ENCODE measurements at places on chromosomes 1 and 21.
A peak's percentile ranks its signal among the peaks of the same experiment; 100 is the strongest.

- DNase-seq: no peak
These were observed 94.7 kb downstream of the CCDC185 start for GRCh38 chr1:223487887-223488259.

GRCh38 chr1:183003203-183003602 is 20.0 kb upstream of the LAMC1 start:
- no peak for DNase-seq

DNA sequence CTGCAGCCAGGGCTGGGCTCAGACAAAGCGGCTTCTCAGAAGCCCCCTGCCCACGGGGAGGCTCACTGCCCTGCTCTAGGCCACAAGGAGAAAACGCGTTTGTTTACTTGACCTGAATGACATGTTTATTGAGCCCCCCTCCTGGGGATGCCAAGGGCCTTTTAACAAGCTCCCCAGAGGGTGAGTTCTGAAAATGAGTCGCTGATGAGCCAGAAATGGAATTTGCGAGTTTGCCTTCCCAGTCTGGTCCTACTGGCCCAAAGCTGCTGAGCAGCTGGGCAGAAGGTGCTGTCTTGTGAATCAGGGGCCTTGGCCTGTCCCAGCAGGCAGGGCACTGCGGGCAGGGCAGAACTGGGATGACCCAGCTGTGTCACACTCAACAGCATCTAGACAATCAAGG is 120.6 kb downstream of the SYF2 start:
- no peak for DNase-seq

DNA sequence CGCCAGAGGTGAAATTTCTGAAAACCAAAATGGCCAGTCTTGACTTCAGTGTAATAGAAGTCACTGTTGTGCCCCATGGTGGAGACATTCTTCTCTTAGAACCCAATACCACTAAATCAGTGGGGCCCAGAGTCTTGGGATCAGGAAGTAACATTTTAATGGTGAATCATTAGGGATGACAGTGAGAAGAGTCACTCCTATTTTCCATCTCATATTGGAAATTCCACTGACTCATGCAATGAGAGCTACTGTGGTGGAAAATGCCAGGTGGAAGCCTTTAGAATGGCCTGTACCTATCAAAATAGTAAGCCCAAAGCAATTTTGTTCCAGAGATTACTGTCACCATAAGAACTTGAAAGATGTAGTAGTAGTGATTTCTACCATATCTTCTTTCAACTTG is 20.6 kb upstream of the PPM1J start:
- DNase-seq: no peak

GRCh38 chr1:236209185-236209584 is 66.8 kb downstream of the GPR137B start:
- no peak for DNase-seq

- DNase-seq: no peak
These were observed 119.0 kb upstream of the ADGRL2 start for GRCh38 chr1:81681601-81682266.

DNA sequence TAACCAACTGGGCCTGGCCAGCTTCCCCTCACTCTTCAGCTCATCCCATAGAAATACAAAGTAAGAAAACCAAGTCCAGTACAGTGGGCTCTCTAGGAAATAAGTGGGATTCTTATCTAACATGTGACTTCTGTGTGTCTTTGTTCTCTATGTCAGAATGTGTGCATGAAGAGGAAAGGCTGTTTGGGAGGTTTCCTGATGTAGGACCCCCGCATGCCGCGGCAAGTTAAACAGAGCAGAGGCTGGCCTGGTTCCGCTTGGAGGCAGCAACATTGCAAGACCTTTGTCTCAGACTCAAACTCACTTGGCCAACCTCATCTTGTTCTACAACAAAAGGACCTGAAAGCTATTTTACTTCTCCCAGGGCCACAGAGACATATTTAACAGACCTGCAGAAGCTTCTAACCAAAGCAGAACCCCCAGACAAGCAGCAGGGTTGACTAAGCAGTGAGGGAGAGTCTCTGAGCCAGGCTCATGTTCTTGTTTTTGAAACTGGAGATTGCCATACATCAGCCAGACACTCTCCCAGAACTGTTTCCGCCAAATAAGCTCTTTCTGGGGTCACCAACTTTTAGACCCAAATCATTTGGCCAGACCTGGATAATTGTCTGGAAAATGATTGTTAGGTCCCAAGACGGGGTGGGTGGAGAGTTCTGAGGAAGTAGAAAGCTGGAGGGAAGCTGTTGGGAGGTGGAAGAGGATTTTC is 6.2 kb downstream of the MTARC2 start:
- no peak for DNase-seq

GRCh38 chr1:18109058-18109755 is 1.6 kb downstream of the IGSF21 start:
- DNase-seq: peak; percentile 35

- DNase-seq: peak; percentile 57
These were observed 2.6 kb downstream of the S100A16 start for GRCh38 chr1:153610334-153610733.

DNA sequence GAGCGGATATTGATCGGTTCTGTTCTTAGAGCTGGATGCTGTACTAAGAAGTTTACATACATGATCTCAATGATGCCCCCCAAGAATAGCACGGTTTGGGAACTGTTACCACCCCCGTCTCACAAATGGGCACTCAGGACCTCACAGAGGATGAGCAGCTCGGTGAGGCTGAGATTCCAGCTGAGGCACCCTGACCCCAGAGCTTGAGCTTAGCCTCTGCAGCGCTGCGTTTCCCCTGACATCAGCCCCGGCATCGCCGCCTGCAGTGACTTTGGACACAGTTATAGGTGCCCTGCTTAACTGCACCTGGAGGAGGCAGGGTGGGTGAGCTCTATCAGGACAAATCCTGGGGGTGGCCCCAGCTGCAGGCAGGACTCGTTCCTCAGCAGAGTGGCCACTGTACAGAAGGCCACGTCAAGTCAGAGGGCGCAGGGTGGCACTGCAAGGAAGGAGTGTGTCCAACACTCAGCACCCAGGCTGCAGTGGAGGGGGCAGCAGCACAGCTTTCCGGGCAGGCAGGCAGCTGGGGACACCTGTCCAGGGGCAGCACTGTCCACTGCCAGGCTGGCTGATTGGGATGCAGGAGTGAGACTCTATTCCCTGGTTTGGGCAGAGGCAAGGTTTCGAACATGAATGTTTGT is 65.8 kb upstream of the ABCG1 start:
- DNase-seq: no peak

DNA sequence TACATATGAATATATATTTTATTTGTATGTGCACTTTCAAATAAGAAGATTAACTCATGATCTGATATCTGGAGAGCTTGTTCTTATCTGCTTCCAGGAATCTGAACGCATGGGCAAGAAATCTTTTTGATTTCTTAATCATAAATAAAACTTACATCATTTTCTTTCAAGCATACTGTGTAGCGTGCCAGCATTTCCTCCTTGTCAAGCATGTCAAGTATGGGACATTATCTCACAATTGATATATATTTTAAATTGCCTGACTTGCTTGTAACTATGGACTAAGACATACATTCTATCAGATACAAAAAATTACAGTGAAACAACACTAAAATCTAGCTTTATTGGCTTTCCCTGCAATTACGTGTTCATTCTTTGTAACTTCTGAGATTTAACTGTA is 1128.2 kb downstream of the PLA2G4A start:
- no peak for DNase-seq

- no peak for DNase-seq
These were observed 37.7 kb downstream of the SYCP1 start for GRCh38 chr1:114892194-114892918.

- no peak for DNase-seq
These were observed 63.7 kb upstream of the WNT4 start for GRCh38 chr1:22206551-22207125.

- no peak for DNase-seq
These were observed 10.5 kb upstream of the SLAMF1 start for GRCh38 chr1:160657250-160657781.

DNA sequence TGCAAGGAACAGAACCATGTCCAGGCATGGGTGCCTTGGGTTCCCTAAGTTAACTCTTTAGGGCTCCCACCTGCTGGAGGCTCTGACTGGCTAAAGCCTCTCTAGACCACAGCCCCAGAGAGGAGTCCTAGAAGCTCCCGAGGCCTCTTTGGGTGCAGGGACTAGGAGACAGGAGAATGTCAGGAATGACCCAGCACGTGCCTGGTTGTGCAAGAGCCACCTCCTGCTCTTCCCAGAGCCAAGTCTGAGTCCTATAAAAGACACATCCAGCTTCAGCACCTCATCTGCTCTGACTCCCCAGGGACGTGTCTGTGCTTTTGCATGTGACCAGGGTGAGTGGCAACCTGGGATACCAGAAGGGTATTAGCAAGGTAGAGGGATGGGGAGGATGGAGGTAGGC is at the start of gene LCE2D:
TSS of gene LCE2D (plus strand) at position 283 of the 400 bp plus-strand sequence. CDS start 726 bp downstream, outside the sequence.
- no peak for DNase-seq

DNA sequence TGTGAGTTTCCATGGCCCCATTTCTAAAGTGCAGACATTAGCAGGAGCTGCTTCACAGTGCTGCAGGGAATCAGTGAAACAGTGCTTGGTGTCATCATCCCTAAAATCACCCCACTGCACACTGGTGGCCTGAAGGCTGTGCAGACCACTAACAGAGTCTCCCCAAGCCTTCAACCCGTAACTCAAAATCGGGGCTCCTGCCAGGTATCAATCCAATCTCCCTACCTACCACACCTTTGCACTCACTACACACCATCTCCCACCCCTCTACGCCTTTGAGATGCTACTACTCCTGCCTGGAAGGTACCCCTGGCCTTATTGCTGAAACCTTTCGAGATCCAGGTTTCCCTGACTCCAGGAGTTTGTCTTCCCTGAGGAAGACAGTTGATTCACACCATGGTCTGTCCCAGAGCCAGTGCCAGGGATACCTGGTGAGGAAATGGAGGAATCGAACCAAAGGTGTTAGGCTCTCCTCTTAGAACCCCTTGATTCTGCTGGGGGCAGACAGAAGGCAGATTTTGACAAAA is 25.5 kb downstream of the SLC2A1 start:
- no peak for DNase-seq

- DNase-seq: no peak
These were observed 75.2 kb upstream of the B3GALT5 start for GRCh38 chr21:39537571-39537970.

DNA sequence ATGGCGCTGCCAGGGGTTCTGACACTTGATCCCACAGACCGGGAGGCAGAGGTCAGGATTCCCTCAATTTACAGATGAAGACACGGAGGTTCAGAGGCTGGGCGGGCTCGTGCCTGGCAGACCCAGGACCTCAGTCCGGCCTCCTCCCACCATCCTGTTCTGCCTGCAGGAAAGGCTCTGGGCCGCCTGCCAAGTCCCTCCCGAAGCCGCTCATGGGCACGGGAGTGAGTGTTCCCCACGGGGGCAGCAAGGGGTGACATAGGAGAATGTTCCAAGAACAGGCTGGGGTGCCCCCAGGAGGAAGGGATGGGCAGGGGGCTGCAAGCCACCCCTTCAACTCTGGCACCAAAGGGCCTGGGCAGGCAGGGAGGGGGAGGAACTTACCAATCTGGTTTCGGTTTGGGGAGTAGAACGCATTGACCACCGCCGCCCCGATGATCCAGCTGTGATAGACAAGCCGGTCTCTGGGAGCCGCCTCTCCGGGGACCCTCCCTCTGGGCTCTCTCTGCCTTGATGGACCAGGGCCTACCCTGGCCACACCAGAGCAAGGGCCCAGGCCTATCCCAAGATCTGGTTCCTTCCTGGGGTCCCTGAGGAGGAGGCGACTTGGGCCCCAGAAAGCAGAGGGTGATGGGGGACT is 7.5 kb downstream of the PRXL2B start:
- no peak for DNase-seq

DNA sequence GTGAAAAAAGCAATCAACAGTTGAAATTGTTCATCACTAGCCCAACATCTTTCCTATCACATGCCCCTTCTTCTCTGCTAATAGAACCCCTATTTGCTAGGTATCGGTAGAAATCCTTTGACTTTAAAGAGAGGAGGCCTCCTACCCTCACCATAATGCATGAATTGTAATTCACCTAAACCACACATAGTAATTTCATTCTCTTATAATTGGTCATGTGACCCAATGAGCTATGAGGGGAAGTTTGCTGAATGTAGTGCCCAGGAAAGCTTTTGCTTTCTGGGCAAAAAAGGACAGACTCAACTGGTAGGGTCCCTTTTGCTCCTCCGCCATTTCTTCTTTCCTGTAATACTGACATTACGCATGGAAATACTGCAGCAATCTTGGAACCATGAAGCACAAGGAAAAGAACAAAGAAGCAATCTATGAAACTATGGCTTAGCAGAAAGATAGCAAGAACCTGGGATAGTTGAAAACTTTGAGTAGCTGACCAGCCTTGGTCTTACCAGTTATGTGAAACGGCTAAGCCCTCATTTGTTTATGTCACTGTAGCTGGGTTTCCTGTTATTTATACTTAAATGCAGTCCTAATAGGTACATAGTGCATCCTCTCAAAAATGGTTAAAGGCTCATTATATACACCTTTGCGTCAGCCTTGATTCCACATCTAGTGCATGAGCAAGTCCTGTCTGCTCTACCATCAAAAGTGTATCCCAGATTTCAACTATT is 10.2 kb upstream of the CHI3L2 start:
- DNase-seq: no peak

- no peak for DNase-seq
These were observed 25.5 kb downstream of the ZNF697 start for GRCh38 chr1:119622311-119623192.

- DNase-seq: no peak
These were observed 55.7 kb downstream of the GIPC2 start for GRCh38 chr1:78101514-78101913.

GRCh38 chr1:188027613-188028012 is 1198.9 kb downstream of the PLA2G4A start:
- no peak for DNase-seq

- DNase-seq: no peak
These were observed 29.5 kb downstream of the RUNX1 start for GRCh38 chr21:35019631-35020032.

GRCh38 chr1:195941314-195941713 is 666.9 kb downstream of the KCNT2 start:
- no peak for DNase-seq

DNA sequence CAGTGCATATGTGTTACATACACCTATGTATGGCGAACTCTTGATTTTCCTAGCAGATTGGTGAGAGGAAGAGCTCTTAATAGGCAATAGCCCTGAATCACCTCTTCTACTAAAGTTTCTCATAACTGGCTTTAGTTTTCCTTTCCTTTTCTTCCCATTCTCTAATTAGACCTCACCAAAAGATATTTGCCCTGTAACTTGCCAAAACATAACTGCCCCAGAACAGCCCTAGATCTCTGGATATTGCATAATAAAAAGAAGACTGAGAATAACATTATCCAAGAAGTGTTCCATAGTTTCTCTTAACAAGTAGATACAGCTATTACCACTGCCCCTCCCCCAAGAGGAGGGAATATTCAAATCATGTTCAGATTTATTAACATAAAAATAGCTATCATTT is 16.3 kb downstream of the SGIP1 start:
- no peak for DNase-seq

GRCh38 chr1:12669529-12670068 is 25.7 kb downstream of the AADACL4 start:
- no peak for DNase-seq

DNA sequence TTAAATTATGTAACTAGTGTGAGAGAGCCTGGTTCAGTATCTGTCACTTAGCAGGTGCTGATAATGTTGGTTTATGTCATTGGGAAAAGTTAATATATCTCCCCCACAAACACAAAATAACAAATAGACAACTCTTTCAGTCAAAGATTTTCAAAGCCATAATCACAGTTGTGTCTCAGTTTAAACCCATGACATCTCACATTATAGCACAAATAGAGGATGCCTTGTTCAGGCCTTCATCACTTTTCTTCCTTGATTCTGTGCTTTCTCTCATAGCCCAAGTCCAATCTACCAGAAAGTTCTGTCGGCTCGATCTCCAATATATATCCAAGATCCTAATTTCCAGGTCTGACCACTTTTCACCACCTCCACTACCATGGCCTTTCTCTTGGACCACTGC is 6.2 kb upstream of the EPS15 start:
- no peak for DNase-seq
